Fibroblast of villous mesenchyme (primary cell): ENCODE measurements at places on chromosomes 13 and 19. TPM values are rescaled to one million over a fixed set of nuclear protein-coding genes. Genes with fewer than 3 reads are reported as not detected.

Gene KRTDAP
- not detected in 2 replicates for total RNA-seq

DNA sequence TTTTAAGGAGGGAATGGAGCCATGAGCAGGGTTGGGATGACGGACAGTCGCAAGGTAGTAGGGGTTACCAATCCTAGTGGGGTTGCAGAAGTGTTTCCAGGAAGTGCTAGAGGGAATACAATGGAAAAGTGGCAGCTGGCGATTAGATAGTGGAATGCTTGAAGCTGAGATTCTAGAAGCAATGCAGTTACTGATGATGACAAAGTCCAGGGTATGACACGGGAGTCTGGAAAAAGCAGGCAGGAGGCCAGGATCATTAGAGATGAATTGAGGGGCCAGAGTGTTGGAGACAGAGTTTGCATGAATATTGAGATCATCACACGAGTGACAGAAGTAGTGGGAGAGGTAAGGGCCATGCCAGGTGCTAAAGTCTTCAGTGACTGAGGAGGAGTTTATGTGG is 17.3 kb upstream of the KL start:
- DNase-seq: no peak

- peak; percentile 77 for DNase-seq
Measured at GRCh38 chr19:2495130-2495641, 19.3 kb downstream of the GADD45B start.

DNA sequence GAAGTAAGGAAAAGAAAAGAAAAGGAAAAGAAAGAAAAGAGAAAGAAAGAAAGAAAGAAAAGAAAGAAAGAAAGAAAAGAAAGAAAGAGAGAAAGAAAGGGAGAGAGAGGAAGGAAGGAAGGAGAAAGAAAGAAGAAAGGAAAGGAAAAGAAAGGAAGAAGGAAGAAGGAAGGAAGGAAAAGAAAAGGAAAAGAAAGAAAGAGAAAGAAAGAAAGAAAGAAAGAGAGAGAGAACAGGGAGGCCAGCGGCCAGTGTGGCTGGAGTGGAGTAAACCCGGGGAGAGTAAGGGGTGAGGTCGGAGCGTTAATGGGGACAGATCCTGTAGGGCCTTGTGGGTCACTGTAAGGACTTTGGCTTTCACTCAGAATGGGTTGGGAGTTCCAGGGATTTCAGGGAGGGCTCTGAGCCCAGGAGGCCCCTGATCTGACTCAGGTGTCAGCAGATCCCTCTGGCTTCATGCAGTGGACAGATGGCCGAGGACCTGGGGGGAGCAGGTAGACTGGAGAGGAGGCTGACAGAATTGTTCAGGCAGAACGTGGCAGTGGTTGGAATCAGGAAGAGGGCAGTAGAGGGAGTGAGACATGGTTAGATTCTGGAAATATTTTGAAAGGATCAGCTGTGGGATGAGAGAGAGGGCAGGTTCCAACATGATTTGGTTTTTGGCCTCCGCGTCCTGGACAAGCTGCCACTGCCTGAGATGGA is 19.8 kb upstream of the FXYD3 start:
- no peak for DNase-seq

Gene CHST8
- not detected in 2 replicates for total RNA-seq

DNA sequence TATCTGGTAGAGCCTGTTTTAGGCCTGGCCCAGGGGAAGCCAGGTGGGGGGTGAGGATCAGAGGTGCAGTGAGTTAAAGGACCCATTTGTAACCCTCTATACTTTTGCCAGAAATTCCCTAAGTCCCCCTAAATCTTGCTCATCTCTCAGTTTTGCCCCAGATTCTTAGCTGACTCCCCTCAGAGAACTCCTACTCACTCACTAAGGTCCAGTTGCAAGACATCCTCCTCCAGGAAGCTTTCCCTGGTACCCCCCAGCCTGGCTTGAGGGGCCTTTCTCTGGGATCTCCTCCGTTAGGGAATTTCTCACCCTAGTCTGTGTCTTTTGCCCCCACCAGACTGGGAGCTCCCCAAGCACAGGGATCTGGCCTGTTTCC is 1.9 kb downstream of the TSKS start:
- no peak for DNase-seq

DNA sequence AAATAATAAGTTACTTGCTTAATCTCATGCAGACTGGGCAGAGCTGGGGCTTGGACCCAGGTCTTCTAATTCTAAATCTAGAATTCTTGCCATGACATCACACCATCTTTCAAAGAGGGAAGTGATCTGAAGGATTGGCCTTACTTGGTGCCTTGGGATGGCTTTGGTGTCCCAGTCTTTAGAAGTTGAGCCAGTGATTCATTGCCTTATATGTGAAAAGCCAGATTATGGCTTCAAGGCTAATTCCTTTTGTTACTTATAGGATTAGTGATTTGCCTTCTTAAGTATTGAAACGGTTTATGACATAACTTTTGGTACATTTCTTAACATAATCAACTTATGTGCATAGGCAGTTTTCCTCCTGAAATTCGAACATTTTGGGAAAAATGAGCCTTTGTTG is 14.9 kb downstream of the COG3 start:
- DNase-seq: no peak

GRCh38 chr13:45064889-45065288 is 55.4 kb upstream of the GTF2F2 start:
- no peak for DNase-seq

DNA sequence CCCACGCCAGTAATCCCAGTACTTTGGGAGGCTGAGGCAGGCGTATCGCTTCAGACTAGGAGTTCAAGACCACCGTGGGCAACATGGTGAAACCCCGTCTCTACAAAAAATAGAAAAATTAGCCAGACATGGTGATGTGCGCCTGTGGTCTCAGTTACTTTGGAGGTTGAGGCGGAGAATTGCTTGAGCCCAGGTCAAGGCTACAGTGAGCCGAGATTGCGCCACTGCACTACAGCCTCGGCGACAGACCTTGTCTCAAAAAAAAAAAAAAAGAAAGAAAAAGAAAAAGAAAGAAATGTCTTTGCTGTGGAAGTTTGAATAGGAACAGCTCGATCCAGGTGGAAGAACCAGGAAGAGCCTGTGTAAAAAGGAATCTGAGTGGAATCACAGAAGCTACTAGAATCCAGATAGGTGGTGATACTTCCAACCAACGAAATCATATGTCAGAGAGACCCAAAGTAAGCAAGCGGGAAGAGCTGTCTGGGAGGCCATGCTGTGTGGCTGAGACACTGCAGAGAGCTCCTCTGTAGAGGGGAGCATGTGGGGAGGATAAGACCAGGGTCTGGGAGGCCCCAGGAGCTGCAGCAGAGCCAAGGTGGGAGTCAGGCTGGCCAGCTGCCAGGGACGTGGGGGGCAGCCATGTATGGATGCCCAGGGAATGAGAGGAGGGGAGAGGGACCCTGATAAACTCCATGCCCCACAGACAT is 21.1 kb downstream of the LATS2 start:
- DNase-seq: no peak

Gene GPC5
- total RNA-seq: not detected in 2 replicates

- no peak for DNase-seq
Measured at GRCh38 chr19:32388393-32388855, 17.1 kb upstream of the DPY19L3 start.

Gene HRC
- total RNA-seq: under 0.01 TPM in 1 of 2 replicates, not detected in the other

Gene B3GNT3
- total RNA-seq: not detected in 2 replicates

Gene GAMT
- total RNA-seq: 23.3 and 29.6 TPM in 2 replicates

Gene ZNF536
- total RNA-seq: not detected in 2 replicates
